Osteocyte (in vitro differentiated cells): ENCODE measurements at places on chromosomes 1 and 21.

DNA sequence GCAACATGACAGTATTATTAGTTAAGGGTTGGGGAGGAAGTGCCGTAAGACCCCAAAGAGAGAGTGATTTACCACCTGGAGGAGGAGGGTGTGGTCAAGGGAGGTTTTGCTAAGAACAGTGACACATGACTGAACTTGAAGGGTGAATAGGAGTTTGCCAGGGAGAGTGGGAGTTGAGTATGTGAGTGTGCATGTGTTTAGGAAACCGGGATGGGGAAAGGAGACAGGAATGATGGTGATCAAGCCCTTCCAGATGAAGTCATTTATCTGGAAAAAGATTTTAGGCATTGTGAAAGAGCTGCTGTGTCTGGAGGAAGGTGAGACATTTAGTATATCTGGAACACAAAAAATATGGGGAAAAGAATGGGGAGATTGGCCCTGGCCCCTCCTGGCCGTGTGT, 28.1 kb upstream of the IL10 start:
- no peak for DNase-seq

GRCh38 chr21:42815217-42815616, 64.1 kb downstream of the WDR4 start:
- DNase-seq = no peak

- peak; percentile 88 for DNase-seq
These were observed at the start of gene MTARC2 for GRCh38 chr1:220748089-220748934. MTARC2 (plus strand) TSS chr1:220748322; CDS start chr1:220748532, 210 bp downstream.

- DNase-seq = no peak
These were observed 2.2 kb downstream of the RALGPS2 start for GRCh38 chr1:178727014-178727895.

DNA sequence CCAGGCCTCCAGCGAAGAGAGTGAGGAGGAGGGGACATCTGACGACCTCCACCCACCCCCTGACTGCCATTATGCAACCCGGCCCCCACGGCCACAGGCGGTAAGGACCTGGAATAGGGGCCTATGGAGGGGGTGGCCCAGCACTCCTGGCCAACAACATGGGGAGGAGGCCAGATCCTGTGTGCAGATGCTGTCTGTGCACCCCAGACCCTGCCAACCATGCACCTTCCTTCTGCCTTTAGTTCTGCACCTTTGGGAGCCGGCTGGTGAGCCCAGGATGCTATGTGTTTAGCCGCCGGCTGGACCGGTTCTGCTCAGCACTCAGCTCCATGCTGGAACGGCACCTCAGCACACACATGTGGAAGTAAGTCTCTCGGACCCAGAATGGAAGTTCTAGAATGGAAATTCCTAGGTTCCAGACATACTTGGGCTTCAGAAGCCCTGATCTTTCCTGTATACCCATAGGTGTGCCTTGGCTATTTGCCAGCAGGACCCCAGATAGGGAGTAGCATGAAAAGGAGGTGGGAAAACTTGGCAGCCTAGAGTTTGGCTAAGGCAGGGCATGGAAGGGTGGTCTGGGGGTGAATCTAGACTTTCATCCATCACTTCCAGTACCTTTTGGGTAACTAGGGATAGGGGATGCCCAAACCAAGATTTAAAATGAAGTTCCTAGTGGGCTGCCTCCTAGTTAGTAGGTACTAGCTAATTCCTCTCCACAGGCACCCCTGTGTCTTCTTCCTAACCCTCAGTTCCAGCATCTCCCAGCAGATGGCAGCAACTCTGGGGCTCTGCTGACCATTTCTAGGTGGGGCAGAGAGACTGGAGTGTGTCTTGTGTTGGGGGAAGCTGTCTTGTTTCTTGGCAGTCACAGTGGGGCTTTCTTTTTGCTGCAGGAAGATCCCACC, 3.6 kb upstream of the CYB561D1 start:
- peak; percentile 89 for DNase-seq

- DNase-seq = no peak
These were observed 5.0 kb downstream of the FYB2 start for GRCh38 chr1:56814205-56814604.

GRCh38 chr1:224873434-224874369, 55.8 kb upstream of the DNAH14 start:
- no peak for DNase-seq

DNA sequence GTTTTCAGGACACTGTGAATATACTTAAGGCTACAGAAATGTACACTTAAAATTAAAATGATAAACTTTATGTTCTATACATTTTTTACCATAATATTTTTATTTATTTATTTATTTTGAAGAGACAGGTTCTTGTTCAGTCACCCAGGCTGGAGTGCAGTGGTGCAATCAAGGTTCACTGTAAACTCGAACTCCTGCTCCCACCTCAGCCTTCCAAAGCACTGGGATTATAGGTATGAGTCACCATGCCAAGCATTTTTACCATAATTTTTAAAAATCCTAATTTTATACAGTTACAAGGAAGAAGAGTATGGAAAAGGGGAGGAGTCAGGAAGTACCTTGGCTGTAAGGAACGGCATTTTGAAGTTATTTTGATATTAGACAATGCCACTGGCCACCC, 23.6 kb upstream of the ANGPTL3 start:
- DNase-seq = no peak

GRCh38 chr1:26469558-26469957, 2.7 kb upstream of the HMGN2 start:
- no peak for DNase-seq

DNA sequence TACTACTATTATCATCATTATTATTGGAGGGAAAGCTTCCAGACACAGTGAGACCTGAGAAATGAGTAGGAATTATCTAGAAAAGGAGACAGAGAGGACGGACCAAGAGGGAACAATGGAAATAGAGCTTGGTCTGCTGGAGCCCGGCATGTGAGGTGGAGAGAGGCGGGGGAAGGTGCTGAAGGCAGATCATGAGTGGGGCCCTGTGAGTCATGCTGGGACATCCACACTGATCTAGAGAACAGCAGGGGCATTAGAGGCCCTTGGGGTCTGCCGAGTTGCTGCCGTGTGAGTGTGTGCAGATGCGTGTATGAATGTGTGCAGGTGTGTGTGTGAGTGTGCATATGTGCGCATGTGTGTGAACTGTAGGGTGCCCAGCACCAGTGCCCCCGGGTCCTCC, 65.7 kb downstream of the TMCO4 start:
- DNase-seq = no peak

DNA sequence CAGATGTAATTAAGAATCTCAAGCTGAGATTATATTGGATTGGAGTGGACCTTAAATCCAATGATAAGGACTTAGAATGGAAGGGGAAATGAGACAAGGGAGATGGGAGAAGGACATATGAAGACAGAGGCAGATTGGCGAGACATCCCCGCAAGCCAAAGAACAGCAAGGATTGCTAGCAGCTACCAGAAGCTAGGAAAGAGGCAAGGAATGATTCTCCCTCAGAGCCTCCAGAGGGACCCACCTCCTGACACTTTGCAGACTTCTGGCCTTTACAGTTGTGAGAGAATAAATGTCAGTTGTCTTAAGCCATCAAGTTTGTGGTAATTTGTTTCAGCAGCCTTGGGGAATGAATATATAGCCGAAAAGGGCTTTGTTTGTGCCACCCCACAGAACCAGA, 20.7 kb downstream of the METTL13 start:
- no peak for DNase-seq
